ENCODE measurements at places on chromosomes 4 and X.

GRCh38 chr4:153249199-153250041, 45.2 kb downstream of the TRIM2 start:
- peak; percentile 46 for DNase-seq

DNA sequence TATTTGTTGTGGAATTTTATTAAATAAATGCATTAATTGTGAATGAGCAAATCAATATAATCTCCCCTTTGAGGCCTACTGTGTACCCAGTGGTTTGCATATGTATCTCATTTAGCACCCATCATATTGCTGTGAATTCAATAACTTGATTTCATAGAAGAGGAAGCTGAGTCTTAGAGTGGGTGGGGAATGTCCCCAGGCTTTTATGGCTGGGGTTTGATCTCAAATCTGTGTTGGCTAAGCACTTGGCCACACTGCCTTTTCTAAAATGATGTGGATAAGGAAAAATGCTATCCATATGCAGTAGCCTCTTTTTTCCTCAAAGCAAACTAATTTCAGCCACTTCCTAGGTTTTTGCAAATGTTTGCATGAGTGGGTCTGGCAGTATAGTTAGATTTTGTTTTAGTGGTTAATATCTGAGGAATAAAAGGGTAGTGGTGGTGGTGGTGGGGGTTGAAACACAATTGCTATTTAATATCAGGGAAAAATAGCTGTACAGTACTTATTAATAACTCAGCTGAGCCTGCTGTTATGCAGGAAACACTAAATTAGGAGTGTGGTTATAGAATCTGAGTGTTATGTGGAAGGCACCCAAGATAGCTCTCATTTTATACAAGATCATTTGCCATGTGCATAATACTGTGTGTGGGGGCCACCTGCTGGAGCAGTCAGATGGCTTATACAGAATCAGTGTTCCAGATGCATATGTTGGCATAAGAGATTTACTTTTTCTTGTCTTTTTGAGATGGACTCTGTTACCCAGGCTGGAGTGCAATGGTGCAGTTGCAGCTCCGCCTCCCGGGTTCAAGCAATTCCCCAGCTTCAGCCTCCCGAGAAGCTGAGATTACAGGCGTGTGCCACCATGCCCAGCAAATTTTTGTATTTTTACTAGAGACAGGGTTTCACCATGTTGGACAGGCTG, 108.0 kb downstream of the TMEM131L start:
- DNase-seq = peak; percentile 47

DNA sequence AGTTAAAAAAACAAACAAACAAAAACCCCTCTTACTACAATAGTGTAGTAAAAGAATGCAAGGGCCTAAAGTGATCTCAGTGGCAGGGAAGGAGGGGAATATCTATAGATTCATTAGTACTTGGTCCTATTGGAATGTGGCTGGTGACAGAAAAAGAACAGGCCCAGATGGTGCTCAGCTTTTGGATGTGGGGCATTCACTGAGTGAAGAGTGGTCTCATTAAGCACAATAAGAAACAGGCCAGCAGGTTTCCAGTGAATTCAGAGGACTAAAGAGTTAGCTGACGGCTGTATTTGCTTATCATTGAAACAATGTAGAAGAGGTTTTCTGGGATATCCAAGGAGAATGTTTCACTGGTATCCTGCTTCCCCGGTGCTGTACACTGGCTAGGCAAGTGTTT, 243.8 kb upstream of the HHIP start:
- no peak for DNase-seq

DNA sequence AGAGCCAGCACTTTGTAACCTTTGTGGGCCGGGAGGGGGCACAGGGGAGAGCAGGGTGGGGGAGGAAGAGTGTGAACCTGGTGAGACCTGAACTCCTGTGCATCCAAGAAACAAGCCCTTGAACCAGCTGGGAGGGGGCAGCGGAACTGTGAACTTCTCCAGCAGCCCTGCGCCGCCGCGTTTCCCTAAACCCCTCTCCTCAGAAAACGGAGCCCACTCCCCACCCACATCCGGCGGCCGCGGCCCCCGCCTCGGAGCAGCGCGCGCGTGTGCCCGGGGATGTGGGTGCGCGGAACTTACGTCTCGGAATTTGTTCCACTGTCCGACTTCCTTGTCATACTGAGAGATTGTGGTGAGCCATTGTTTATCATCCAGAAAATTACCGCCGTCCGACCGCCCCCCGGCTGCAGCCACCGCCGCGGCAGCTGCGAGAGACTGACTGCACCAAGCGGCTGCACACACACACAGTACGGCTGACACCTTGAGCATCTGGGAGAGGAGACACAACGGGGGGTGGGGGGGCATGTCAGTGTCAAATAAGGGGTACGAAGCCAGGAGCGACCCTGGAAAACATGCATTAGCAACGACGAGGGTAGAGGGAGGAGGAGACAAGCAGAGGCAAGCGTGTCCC, 494 bp downstream of the SPOCK3 start:
- peak; percentile 61 for DNase-seq

- no peak for DNase-seq
These were observed 15.7 kb upstream of the H2AZ1 start for GRCh38 chr4:99965674-99966350.

GRCh38 chrX:1264556-1264955, 4.1 kb upstream of the CSF2RA start:
- no peak for DNase-seq

DNA sequence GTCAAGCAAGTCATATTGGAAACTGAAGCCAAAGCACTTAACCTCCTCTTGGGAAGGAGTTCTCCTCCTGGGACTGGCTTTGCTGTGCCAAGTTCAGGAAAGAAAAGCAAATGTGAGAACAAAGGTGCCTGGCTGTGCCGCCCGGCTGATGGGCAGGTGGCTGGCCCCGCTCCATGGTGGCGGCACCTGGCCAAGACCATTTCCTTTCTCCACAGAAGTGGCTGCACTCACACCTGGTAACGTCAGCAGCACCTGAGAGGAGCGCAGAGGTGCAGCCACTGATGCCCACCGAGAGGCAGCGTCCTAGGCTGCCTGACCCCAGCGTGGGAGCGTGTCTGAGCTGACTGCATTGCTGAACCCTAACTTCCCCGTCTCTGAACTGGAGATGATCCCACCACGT, 54.3 kb downstream of the DCTD start:
- DNase-seq = no peak

- DNase-seq = no peak
These were observed 176.7 kb downstream of the SH3BGRL start for GRCh38 chrX:81378560-81378959.

DNA sequence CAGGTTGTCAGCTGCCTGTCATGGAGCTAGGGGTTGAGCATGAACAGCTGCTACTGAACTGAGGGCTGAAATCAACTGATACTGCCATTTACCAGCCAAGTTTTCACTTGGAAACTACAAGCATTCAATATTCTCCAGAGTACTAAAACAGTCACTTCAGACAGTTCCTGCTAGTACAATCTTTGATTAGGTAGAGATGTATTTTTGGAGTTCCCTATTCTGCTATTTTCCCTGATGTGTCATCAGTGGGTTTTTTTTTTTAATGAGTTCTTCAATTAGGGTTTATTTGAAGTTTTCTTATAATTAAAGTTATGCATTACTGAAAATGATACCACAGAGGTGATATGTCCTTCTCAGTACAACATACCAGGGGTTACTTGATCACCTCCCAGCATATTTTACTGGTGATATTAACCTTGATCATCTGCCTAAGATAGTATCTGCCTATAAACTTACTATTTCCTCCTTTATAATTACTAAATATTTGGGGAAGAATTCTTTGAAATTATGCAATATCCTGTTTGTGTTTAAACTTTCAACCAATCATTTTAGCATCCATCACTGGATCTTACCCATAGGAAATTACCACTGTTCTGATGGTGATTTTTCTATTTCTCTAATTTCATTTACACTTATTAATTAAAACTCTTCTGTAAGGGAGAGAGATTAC, 13.6 kb downstream of the PDCL2 start:
- no peak for DNase-seq

DNA sequence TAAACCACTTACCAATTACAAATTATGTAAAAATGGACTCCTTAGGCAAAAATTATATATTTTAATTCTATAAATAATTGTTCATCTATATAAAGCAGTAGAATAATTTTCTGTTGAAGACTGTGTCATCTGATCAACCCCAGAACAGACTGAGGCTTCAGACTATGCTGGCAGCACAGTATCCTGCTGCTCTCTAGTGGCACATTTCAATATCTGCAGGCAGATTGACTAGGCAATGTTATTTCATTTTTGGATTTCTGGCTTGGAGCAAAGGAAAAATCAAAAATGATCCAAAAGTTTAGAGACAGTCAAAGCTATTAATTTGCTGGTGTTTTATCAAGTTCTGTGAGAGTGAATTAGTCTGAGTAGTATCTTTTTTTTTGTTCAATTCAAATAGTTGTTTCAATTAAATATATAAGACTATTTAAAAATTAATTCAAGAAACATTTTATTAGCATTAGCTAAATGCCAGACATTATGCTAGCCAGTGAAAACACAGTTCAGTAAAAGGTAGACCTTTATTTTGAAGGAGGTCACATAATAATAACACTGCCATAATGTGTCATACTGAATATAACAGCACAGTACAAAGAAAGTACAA, 21.3 kb upstream of the SULT1E1 start:
- DNase-seq = no peak

- DNase-seq = no peak
These were observed at the start of gene FHDC1 for GRCh38 chr4:152935631-152936445. Gene FHDC1 (plus strand): TSS chr4:152936323. CDS start chr4:152943058, 6,735 bp downstream.

DNA sequence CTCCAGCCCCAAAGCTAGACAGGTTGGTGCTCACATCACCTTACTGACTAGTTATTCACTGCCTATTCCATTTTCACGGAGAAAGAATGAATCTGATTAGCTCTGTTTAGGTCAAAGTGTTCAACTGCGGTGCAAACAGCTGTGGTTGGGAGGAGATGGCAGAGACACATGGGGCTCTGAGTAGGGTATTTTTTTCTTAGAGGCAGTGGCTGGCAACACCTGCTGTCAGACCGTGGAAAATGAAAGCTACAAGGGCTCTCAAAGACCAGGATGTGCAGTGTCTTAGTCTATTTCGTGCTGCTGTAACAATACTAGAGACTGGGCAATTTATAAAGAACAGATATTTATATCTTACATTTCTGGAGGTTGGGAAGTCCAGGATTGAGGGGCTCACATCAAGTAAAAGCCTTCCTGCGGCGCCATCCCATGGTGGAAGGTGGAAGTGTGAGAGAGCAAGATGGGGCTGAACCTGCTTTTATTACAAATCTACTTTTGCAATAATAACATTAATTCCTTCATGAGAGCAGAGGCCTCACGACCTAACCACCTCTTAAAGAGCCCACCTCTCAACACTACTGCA, 10.6 kb downstream of the NYX start:
- no peak for DNase-seq
